Activated T-cell treated with anti-CD3 and anti-CD28 coated beads, Interleukin-2, amount 50 U/mL, for 4 hours (primary cell): ENCODE measurements at places on chromosomes 5 and 9. TPM values are rescaled to one million over a fixed set of nuclear protein-coding genes. Genes with fewer than 3 reads are reported as not detected.
A peak's percentile ranks its signal among the peaks of the same experiment; 100 is the strongest.

Gene EIF4E1B
- not detected for total RNA-seq

Gene F2RL1
- 1.6 TPM for total RNA-seq

Gene ANXA2R
- 2.6 TPM for total RNA-seq

Gene FCN2
- total RNA-seq, result not detected

Gene BHMT
- total RNA-seq, result 0.22 TPM

Gene ACOT12
- not detected for total RNA-seq

DNA sequence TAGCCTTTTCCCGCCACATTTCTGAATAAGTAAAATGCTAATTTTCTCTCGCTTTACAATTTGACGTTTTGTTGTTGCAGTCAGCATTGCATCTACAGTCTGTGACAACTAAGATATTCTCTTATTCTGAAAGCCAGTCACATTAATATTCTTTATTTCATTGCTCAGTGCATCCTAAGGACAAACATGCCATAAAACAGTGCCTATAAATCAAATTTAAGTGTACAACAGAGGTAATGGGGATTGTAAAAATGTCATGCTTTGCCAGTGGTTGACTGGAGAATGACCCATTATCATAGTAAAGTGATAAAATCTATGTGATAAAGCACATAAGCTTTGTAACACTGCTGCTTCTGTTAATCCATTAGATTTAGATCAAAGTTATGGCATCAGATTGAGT, 1850.0 kb upstream of the ACO1 start:
- no peak for DNase-seq

DNA sequence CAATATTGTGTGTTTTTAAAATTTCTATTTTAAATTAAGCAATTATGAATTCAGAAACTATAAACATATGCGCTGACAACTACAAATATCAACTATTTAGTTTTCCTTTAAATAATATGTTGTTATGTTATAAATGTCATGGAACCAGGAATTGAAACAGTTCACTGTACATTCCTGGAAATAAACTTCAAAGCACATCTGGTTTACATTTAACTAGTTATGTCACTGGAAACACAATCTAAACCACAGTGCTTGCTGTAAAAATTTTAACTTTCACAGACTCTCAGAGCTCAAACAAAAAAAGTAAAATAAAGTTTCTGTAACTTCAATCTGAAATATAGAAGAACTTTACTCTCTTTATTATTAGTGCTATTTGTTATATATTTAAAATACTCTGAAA, 179.2 kb downstream of the FBN2 start:
- no peak for DNase-seq

GRCh38 chr9:133493428-133493827, 14.5 kb upstream of the SLC2A6 start:
- no peak for DNase-seq

GRCh38 chr5:136053336-136054141, 24.8 kb downstream of the TGFBI start:
- DNase-seq, result no peak

DNA sequence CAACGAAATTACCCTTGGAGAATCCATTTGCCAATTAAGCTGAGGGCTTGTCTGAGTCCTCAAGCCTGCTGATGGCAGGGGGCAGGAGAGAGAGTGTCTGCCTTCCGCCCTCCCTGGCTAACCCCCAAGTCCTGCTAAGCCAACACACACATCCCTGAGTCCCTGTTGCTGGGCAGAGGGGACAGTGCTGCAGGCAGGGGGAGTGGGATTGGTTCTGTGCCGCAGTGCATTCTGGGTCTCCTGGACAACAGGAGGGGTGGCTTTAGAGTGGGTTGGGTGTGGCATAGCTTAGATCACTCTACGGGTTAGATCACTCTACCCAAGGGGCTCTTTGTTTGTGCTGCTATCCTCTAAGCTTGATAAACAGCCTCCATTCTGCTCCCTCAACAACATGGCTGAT, 427.7 kb downstream of the CDK5RAP2 start:
- DNase-seq, result no peak

DNA sequence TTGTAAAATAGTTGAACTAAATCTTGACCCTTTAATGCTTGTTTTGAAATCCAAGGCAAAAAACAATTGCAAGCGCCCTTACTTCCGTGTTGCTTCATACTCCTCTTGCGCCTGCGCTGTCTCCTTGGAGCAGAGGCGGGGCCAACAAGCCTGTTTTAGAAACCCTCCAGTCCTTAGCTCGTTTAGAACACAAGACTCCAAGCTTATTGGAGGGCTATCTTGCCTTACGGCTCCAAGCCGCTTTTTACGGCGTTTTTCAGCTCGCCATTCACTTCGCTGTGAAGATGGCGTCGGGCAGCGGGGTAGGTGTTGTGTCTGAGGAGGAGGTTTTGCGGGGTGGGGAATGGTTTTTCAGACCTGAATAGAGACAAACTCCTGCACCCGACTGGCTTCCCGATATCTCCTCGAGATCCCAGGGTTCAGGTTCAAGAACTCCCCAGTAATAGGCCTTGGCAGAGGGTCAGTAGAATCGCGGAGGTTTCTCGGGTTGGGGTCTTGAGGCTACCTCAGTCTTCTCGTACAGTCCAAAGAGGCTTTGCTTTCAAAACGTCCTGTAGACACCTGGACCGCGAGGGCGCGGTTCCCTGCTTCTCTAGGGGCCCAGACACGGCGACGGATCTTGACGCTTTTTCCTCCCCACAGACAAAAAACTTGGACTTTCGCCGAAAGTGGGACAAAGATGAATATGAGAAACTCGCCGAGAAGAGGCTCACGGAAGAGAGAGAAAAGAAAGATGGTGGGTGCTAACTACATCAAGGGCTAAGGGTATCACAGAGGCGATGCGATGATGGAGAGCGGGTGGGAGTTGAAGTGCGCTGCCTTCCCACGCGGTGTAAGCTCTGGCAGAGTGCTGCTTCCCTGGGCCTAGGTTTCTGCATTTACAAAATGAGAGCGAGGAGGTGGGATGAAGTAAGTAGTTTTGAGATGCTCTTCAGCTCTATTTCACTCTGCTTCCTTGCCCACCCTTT, at the start of gene ZMAT2:
Gene ZMAT2, plus strand, starts transcription at position 271 of the 968 bp plus-strand sequence. Its CDS starts 14 bp downstream, at position 285.
- DNase-seq, result peak; percentile 85

DNA sequence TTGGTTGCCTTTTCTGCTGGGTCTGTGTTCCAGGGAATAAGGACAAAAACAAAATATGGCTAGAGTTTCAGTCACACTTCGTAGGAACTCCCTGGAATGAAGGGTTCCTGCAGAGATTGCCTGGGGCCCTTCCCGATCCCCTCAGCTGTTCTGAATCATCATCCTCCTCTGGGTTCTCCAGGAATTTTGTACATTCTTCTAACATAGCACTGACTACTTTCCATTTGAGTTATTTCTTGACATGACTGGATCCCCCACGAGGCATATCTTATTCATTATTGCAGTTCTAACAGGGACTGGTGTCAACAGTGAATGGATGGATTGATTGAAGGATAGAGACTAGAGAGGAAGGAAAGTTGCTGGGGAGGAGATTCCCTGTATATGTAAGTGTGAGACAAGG, 49.2 kb upstream of the TNC start:
- DNase-seq, result no peak

- DNase-seq, result no peak
Observed at GRCh38 chr5:128252196-128252595, 168.6 kb downstream of the SLC12A2 start.

- DNase-seq, result no peak
Observed at GRCh38 chr5:111394586-111394985, 117.7 kb downstream of the STARD4 start.

- no peak for DNase-seq
Observed at GRCh38 chr9:113337714-113338113, 2.4 kb downstream of the WDR31 start.

DNA sequence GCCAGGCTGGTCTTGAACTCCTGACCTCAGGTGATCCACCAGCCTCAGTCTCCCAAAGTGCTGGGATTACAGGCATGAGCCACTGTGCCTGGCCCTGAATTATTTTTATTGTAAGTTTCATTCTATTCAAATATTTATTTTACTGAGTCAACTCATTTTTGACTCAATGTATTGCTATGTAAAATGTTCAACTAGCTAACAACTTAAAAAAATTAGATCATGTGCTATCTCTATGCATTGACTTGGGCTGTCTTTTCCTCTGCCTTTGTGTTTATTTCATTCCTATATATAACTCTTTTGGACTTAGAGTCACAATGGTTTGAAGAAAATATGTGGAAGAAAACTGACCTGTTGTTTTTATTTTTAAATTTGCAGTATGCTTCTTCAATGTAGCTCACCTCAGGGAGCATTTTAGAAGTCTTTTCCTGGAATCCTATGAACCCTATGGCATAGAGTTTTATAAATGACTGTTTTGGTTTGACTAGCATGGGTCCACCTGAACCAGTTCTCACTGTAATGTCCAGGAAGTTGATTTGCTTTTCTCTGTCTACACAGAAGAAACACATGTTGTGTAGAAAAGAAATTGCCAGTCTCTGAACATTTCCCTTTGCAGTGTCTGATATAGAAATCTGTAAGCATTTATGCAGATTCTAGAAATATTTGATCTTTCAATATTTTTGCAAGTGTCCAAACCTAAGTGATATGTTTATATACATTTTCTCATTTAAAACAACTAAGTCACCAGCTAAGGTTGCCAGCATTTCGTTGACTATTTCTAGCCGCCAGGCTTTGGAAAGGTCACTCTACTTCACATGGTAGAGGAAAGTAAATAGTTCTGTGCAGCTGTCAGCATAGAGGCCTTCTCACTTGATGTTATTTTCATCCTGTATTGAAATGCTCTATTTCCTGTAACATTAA, 138.8 kb downstream of the PCSK1 start:
- no peak for DNase-seq

GRCh38 chr5:123546657-123547056, 34.7 kb downstream of the CSNK1G3 start:
- no peak for DNase-seq

- DNase-seq, result no peak
Observed at GRCh38 chr9:18438951-18439350, 35.0 kb upstream of the ADAMTSL1 start.

GRCh38 chr5:122322801-122323548, 10.9 kb downstream of the SNCAIP start:
- DNase-seq, result no peak

GRCh38 chr9:72334658-72335337, 30.2 kb downstream of the ZFAND5 start:
- DNase-seq, result no peak
